ENCODE measurements at places on chromosomes 1 and 21. TPM values are rescaled to one million over a fixed set of nuclear protein-coding genes. Genes with fewer than 3 reads are reported as not detected.

GRCh38 chr1:95752515-95753381, 518.7 kb downstream of the RWDD3 start:
- no peak overlapping the region for H3K4me3 ChIP-seq
- H3K36me3 ChIP-seq: no peaks in the 10 kb centered on the region
- no peaks in the 10 kb centered on the region for H3K4me1 ChIP-seq

The SELL gene
- not detected for total RNA-seq

GRCh38 chr1:119316870-119317416, 51.6 kb upstream of the HAO2 start:
- H3K4me3 ChIP-seq: no peak overlapping the region
- H3K27me3 ChIP-seq: no peaks in the 10 kb centered on the region
- DNase-seq: no peak
- H3K4me1 ChIP-seq: no peaks in the 10 kb centered on the region

DNA sequence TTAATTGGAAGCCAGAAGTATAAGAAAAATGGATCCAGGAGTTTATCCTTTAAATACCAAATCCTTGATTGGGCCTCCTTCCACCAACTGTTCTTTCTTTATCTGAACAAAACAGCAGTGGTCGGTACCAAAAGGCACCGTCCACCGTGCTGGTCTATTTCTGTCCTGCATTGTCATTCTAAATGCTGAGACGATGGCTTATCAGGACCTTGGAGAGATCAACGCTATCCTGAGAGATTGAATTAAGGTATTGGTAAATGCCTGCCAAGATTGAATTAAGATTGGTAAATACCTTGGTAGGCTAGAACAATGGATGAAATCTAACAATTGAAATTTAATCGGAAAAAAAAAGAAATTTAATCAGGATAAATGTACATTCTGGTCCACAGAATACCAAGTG, 73.4 kb upstream of the SOD1 start:
- no peaks in the 10 kb centered on the region for H3K27me3 ChIP-seq
- H3K4me3 ChIP-seq: no peak overlapping the region
- no peaks in the 10 kb centered on the region for H3K4me1 ChIP-seq
- no peak overlapping the region for H3K27ac ChIP-seq
- no peaks in the 10 kb centered on the region for H3K36me3 ChIP-seq

- no peaks in the 10 kb centered on the region for H3K27me3 ChIP-seq
- no peaks in the 10 kb centered on the region for H3K4me1 ChIP-seq
- no peaks in the 10 kb centered on the region for H3K36me3 ChIP-seq
- DNase-seq: no peak
- no peak overlapping the region for H3K27ac ChIP-seq
Observed at GRCh38 chr1:14189381-14189780, 409.1 kb upstream of the KAZN start.

GRCh38 chr1:27816921-27817630, 13.5 kb upstream of the PPP1R8 start:
- no peaks in the 10 kb centered on the region for H3K36me3 ChIP-seq
- no peak overlapping the region for H3K27ac ChIP-seq
- no peak overlapping the region for H3K4me3 ChIP-seq
- no peak for DNase-seq

The NSL1 gene
- total RNA-seq: 51.7 TPM

The NR5A2 gene
- 11.7 TPM for total RNA-seq

The DISC1 gene
- total RNA-seq: 3.5 TPM

The C1orf185 gene
- total RNA-seq: not detected

DNA sequence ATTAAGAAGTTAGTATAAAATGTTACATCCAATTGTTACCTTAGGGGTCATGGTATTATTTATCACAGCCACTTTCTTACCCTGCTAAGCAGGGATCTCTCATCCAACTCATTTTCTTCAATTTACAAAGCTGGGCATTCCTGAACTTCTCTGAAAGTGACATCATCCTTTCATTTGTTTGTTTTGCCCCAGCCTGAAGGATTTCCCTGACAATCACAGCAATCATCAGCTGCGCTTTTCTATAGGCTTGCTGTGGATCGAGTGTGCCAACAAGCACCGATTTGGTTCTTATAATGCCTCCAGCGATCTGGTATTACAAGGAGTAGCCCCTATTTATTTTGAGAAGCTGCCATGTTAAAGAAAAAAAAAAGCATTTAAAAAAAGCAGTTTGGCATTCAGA, 240.2 kb downstream of the USH2A start:
- no peak overlapping the region for H3K4me3 ChIP-seq
- peaks cover 5% of the 10 kb centered on the region for H3K4me1 ChIP-seq
- H3K27ac ChIP-seq: no peak overlapping the region
- H3K36me3 ChIP-seq: no peaks in the 10 kb centered on the region

The ECM1 gene
- total RNA-seq: 0.73 TPM

- H3K4me3 ChIP-seq: peak within 1 kb of the TSS; percentile 49
- DNase-seq: peak; percentile 81
- no peak within 1 kb of the TSS for H3K27ac ChIP-seq
- H3K4me1 ChIP-seq: no peaks in the 10 kb centered on the region
Observed at GRCh38 chr1:110150330-110151174, at the start of gene SLC6A17. SLC6A17 (plus strand) TSS chr1:110150494; CDS start chr1:110166930, 16,436 bp downstream.

- no peaks in the 10 kb centered on the region for H3K36me3 ChIP-seq
- DNase-seq: no peak
- no peak overlapping the region for H3K27ac ChIP-seq
- no peaks in the 10 kb centered on the region for H3K4me1 ChIP-seq
- no peaks in the 10 kb centered on the region for H3K27me3 ChIP-seq
Observed at GRCh38 chr1:53850082-53850673, 12.1 kb upstream of the NDC1 start.

- no peak for DNase-seq
- H3K36me3 ChIP-seq: no peaks in the 10 kb centered on the region
- no peak overlapping the region for H3K27ac ChIP-seq
- no peaks in the 10 kb centered on the region for H3K27me3 ChIP-seq
- H3K4me3 ChIP-seq: no peak overlapping the region
- peaks cover 7% of the 10 kb centered on the region for H3K4me1 ChIP-seq
Observed at GRCh38 chr21:42376338-42376982, 10.1 kb upstream of the TFF1 start.

- H3K27ac ChIP-seq: no peak overlapping the region
- no peak overlapping the region for H3K4me3 ChIP-seq
- H3K4me1 ChIP-seq: peaks cover 2% of the 10 kb centered on the region
- DNase-seq: no peak
- no peaks in the 10 kb centered on the region for H3K36me3 ChIP-seq
Observed at GRCh38 chr1:71438626-71439025, 357.8 kb upstream of the ZRANB2 start.

DNA sequence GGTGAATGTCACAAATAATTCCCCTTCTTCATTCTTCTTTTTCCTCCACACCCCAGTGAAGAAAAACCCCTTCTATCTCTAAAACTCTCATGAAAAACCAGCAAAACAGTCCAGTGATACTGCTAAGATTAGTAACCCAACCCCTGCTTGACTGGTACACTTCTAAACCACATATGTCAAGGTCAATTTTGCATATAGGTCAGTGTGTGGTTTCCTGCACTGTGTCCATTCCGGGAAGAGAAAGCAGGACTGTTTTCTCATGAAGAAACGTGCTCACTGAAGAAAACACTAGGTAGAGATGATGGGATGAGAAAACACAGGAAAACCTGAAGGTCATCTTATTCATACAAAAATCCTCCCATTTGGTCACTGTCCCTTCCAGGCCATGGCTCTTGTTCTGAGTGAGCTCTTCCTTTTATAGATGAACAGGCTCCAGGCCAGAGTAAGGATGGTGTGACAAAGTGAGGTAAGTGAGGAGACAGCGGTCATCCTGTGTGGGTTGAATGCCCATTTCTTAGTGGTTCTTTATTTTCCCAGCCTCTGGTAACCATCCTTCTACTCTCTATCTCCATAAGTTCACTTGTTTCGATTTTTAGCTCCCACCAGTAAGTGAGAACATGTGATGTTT, 122.7 kb downstream of the FASLG start:
- no peaks in the 10 kb centered on the region for H3K4me1 ChIP-seq
- H3K27ac ChIP-seq: no peak overlapping the region
- no peaks in the 10 kb centered on the region for H3K36me3 ChIP-seq
- no peak overlapping the region for H3K4me3 ChIP-seq
- no peaks in the 10 kb centered on the region for H3K27me3 ChIP-seq

DNA sequence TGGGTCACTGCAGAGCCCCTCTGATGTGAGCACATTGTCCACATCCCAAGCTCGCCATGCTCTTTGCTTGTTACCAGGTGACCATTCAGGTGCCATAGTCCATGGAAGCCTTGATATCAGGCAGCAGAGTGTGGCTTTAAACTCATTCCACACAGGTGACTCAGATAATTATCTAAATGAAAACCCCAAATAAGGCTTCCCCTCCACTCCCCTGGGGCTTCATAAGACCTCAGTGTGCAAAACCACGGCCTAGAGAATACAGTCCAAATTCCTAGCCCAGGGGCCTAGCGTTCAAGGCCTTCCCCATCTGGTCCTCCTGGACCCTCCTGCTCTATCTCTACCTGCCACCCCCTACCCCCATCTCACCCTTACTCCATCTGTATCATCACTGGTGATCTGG, 97.1 kb downstream of the ARHGEF10L start:
- no peaks in the 10 kb centered on the region for H3K4me1 ChIP-seq
- DNase-seq: no peak
- H3K4me3 ChIP-seq: no peak overlapping the region
- no peaks in the 10 kb centered on the region for H3K27me3 ChIP-seq
- H3K27ac ChIP-seq: no peak overlapping the region

The SH3BGR gene
- 5.9 TPM for total RNA-seq

DNA sequence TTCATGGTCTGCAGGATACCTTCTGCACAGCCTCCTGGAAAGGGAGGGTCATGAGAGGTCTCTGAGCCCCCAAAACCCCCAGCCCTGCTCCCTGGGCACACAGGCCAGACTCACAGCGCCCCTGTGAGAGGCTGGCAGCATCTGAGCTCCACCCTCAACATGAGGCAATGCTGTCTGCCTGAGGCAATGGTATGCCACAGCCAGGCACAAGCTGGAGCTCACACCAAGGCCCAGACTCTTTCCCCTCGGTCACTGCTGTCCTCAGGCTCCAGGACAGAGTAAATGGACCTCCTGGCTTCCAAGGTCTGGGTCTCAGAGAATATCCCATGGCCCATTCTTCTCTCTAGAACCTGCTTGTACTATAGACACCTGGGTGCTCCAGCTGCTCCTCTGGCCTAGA, 17.2 kb downstream of the MEF2D start:
- H3K36me3 ChIP-seq: peaks cover 14% of the 10 kb centered on the region
- DNase-seq: no peak
- H3K27me3 ChIP-seq: no peaks in the 10 kb centered on the region
- no peak overlapping the region for H3K4me3 ChIP-seq
- peaks cover 11% of the 10 kb centered on the region for H3K4me1 ChIP-seq

DNA sequence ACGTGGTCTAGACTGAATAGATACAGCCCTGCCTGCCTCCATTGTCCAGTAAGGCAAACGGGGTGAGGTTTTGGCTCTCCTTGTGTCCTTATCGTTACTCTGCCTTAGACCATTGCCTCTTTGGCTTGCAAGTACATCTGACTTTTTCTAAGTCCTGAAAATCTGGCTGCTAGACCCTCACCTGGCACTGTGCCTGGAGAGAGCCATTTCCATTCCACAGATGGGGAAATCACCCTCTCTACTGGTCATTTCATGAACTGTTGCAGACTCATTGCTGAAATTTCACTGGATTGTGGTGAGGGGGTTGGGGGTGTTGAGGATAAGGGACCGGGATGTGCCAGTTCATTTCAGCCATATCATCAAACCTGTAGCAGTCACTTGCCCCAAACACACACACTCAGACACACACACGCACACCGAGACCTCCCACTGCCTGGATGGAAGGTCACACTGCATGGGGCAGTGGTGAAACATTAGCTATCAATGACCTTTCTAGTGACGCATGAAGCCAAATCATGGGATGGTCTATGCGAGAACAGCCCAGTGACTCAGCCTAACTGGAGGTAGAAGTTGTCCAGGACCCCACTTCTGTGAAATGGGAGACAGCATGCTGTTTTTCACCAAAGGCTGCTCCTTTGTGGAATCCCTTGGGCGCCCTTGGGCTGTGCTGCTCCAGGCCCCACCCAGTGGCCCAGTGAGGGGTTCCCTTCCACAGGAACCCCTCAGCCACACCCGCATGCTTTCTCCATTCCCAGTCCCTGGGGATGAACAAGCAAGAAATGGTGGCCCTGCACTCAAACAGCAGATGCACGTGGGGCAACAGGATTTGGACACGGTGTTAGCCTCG, 34.9 kb upstream of the VASH2 start:
- H3K27me3 ChIP-seq: no peaks in the 10 kb centered on the region
- H3K4me3 ChIP-seq: peak overlapping the region; percentile 51
- no peak for DNase-seq
- no peaks in the 10 kb centered on the region for H3K36me3 ChIP-seq
- H3K27ac ChIP-seq: peak overlapping the region; percentile 83

DNA sequence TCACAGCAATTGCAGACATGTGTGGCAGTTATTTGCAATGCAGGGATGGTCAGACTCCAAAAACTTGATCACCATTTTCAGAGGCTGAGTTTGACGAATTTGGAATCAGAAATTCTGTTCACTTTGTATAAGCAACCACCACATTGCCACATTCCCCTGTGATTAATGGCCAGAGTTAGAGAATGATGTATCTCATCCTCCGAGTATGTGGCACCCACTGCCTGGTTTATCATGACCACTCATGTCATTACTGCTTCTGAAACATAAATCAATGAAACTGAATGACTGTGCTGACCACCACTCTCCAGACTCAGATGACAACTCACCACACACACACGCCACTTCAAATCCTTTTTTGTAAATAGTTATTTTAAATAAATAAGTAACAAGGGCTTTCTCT, 66.6 kb upstream of the CACHD1 start:
- H3K36me3 ChIP-seq: no peaks in the 10 kb centered on the region
- H3K4me1 ChIP-seq: no peaks in the 10 kb centered on the region
- no peak overlapping the region for H3K27ac ChIP-seq
- H3K4me3 ChIP-seq: no peak overlapping the region
- no peak for DNase-seq

The CACNA1E gene
- total RNA-seq: 2.6 TPM

DNA sequence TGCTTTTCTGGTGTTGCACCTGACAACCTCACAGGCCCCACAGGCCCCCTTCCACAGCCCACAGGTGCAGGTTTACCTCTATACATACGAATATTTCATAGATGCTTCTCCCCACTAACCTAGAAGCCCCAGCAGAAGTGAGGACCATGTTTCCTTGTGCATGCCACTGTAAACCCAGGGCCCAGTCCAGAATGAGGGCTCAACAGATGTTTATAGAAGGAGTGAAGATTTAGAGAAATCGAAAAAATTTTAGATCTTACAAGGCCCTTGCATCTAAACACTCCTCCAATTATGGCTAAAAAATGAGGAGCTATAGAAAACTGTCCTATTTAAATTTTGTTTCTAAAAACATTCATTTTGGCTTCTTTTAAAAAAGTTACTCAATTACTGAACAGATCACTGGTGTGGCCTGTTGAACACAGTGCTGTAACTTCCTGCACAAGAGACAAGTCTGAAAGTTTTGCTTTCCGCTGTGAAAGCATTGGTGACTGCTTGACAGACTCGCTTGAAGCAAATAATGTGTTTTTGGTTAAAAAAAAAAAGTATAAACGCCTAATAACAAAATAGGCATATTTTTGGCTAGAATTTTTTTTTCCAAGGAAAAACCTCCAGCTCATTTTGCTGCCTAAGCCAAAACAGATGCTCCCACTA, 1.2 kb downstream of the ABCB10 start:
- peaks cover 6% of the 10 kb centered on the region for H3K4me1 ChIP-seq
- no peaks in the 10 kb centered on the region for H3K36me3 ChIP-seq
- no peak overlapping the region for H3K27ac ChIP-seq
- no peaks in the 10 kb centered on the region for H3K27me3 ChIP-seq
- H3K4me3 ChIP-seq: peak overlapping the region; percentile 76

The HES3 gene
- 67.9 TPM for total RNA-seq
